Large intestine (tissue), 12 donors: ENCODE measurements at places on chromosomes 16 and 17. TPM values are rescaled to one million over a fixed set of nuclear protein-coding genes. Genes with fewer than 3 reads are reported as not detected.

Gene SLC38A8
- polyA plus RNA-seq = 0.12 TPM

Gene CMTM1
- polyA plus RNA-seq = 3.4 TPM

Gene IKZF3
- polyA plus RNA-seq = 2.4 TPM

Gene DBF4B
- 11.6 TPM for polyA plus RNA-seq

Gene EME1
- 3.5 TPM for polyA plus RNA-seq

Gene MRPL27
- polyA plus RNA-seq = 71.8 TPM

Gene ZFP3
- polyA plus RNA-seq = 9.9 TPM

Gene C17orf100
- 8.1 TPM for polyA plus RNA-seq

Gene HEXIM1
- polyA plus RNA-seq = 36.1 TPM

DNA sequence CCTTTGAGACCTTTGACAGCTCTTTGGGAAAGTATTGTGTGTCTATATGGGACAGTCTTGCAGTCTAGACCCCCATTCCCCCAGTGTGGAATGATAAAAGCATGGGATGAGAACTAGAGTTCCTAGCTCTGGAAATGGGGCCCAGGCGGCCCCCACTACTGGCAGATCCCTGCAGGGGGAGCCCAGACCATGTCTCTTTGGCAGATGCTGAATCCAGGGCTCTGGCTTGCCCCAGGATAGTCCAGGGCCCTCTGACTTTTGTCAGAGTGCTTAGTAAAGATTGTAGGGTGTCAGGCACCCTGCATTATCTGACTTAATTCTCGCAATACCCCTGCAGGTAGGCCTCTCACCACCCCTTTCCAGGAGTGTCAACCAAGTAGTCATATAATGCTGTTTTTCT, 8.3 kb downstream of the ALKBH5 start:
- H3K27me3 ChIP-seq = no peaks in the 10 kb centered on the region
- peaks cover 56% of the 10 kb centered on the region for H3K36me3 ChIP-seq
- DNase-seq = no peak
- no peak overlapping the region for H3K27ac ChIP-seq
- no peak overlapping the region for H3K4me3 ChIP-seq

DNA sequence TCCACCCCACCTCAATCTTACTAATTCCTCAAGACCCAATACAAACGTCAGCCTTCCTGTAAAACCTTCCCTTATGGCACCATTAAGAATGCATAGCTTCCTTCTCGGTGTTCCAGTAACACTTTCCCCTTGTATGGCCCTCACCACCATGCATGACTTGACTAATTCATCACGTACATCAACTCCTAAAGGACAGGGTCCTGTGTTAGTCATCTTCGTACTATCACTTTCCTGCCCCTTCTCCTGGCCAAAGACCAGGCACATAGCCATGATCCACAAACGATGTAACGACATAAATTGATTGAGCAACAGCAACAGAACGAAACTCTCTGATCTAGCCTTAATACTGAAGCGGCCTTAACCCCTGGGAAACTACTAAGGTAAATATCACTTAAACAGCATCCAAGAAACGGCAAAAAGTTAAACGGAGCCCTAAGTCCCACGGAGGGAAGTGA, 612 bp downstream of the PSMD12 start:
- peak overlapping the region; percentile 86 for H3K27ac ChIP-seq
- H3K4me3 ChIP-seq = peak overlapping the region; percentile 95
- peaks cover 8% of the 10 kb centered on the region for H3K36me3 ChIP-seq
- no peaks in the 10 kb centered on the region for H3K27me3 ChIP-seq

- H3K4me1 ChIP-seq = peaks cover 8% of the 10 kb centered on the region
- no peak for DNase-seq
- H3K36me3 ChIP-seq = peaks cover 5% of the 10 kb centered on the region
Measured at GRCh38 chr17:32523827-32524552, 37.2 kb downstream of the CDK5R1 start.

DNA sequence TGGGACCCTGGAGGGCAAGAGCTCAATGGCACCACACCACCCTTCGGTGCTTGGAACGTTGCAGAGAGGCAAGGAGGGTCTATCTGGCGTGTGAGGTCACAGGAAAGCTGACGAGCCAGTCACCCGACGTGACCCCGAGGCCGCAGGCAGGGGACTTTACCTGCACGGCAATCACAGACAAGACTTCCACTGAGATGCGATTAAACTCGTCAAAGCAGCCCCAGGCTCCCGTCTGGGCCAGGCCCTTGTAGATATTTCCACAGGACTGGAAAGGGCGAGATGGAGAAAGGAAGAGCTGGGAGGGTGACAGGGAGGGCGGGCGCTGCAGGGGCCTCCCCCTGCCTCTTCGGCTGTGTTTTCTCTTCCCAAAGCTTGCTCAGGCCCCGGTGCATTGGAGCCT, 78.3 kb downstream of the DNAH17 start:
- no peak overlapping the region for H3K4me3 ChIP-seq
- no peaks in the 10 kb centered on the region for H3K27me3 ChIP-seq
- H3K4me1 ChIP-seq = peaks cover 2% of the 10 kb centered on the region
- H3K27ac ChIP-seq = no peak overlapping the region
- H3K36me3 ChIP-seq = no peaks in the 10 kb centered on the region

DNA sequence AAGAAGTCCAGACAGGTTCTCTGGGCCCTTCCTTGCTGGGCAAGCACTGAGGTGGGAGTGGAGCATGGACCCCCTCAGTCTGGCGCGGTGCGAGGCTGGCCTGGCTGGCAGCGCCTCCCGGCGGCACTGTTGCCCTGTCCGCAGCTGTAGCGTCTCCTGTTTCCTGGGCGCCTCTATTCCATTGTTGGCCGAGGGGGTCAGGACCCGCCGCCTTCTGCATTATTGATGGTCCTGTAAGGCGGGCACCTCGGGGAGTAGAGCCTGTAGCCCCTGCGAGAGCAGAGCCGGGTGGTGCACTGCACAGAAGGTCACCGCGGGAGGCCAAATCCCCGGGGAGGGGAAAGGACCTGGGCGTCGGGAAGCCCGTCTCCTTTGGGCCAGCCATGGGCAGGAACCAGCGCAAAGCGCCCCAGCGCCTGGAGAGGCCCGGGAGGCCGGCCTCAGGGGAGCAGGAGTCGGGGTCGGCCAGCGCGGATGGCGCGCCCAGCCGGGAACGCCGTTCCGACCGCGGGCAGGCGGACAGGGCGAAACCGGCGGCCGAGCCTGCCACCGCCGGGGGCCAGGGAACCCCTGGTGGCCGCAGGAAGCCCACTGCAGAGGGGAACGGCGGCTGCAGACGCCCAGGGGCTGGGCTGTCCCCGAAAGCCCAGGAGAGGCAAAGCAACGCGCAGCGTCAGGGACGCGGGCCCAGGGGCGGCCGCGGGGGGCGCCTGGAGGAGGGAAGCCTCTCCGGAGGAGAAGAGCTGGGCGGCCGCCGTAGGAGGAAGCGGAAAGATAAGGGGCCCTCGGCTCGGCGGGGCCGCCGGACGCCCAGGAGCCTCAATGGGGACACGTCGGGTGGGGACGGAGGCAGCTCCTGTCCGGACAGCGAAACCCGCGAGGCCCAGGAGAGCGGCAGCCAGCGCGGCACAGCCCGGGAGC, at the start of gene MYO15B:
MYO15B (plus strand) TSS at position 126 of the 921 bp plus-strand sequence; CDS start at position 384, 258 bp downstream.
- H3K27ac ChIP-seq = peak within 1 kb of the TSS; percentile 81
- DNase-seq = peak; percentile 79
- peak within 1 kb of the TSS; percentile 65 for H3K4me3 ChIP-seq
- peaks cover 14% of the 10 kb centered on the region for H3K4me1 ChIP-seq

DNA sequence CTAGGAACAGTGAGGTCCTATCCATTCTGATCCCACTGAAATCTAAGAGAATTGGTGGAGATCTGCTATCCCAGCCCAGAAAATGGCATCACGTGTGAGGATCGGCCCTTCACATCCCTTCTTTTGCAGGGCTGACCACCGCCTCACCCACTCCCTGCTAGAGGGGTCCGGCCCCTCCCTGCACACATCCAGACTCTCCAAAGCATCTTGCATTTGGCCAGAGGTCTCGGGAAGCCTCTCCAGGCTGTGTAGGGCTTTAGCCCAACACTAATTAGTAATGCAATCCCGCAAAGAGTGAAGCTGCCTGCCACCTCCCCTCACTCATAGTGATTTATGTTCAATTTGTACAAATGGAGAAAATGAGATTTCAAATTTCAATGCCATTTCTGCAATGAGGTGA, 434.4 kb upstream of the ZFHX3 start:
- H3K27ac ChIP-seq = no peak overlapping the region
- peaks cover 22% of the 10 kb centered on the region for H3K27me3 ChIP-seq
- DNase-seq = no peak
- no peaks in the 10 kb centered on the region for H3K36me3 ChIP-seq
- H3K4me1 ChIP-seq = no peaks in the 10 kb centered on the region

DNA sequence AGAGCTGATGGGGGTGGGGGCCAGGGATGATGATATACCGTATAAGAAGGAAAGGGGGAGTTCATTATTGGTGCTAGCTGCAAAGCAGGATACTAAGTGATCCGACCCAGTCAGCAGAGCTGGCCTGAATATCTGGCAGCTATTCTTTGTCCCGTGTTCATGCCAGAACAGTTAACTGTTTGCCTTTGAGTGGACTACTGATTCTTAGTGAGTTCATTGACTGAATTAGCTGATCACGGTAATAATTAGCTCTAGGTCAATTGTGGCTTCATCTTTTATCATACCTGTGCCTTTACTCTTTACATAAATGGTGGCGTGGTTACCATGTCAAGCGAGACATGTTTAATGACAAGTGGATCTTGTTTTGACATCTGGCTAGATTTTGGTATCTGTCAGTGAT, 5.3 kb downstream of the KPNB1 start:
- H3K27me3 ChIP-seq = no peaks in the 10 kb centered on the region
- DNase-seq = no peak
- H3K36me3 ChIP-seq = peaks cover 69% of the 10 kb centered on the region

DNA sequence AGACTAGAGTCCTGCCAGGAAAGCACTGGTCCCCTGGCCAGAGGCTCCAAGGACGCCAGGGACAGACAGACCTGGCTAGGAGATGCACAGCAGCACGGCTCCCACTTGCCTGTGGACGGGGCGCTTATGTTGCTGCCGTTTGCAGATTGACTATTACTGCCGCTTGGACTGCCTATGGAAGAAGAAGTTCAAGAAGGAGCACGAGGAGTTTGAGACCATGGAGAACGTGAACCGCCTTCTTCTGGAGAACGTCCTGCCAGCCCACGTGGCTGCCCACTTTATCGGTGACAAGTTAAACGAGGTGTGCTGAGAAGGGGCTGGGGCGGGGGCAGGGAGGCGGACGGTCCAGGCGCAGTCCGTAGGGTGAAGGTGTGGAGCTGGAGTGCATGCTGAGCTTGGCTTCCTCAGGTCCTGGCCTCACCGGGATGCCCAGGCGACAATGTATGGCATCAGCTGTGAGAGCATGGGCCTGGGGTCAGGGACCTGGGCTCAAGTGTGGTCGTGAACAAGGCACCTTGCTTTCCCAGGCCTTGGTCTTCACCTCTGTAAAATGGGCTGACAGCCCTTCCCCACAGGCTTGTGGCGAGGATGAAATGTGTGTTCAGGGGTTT, 45.6 kb downstream of the ADCY7 start:
- H3K36me3 ChIP-seq = peaks cover 41% of the 10 kb centered on the region
- no peak for DNase-seq
- no peaks in the 10 kb centered on the region for H3K4me1 ChIP-seq
- H3K27me3 ChIP-seq = no peaks in the 10 kb centered on the region
- H3K27ac ChIP-seq = no peak overlapping the region

DNA sequence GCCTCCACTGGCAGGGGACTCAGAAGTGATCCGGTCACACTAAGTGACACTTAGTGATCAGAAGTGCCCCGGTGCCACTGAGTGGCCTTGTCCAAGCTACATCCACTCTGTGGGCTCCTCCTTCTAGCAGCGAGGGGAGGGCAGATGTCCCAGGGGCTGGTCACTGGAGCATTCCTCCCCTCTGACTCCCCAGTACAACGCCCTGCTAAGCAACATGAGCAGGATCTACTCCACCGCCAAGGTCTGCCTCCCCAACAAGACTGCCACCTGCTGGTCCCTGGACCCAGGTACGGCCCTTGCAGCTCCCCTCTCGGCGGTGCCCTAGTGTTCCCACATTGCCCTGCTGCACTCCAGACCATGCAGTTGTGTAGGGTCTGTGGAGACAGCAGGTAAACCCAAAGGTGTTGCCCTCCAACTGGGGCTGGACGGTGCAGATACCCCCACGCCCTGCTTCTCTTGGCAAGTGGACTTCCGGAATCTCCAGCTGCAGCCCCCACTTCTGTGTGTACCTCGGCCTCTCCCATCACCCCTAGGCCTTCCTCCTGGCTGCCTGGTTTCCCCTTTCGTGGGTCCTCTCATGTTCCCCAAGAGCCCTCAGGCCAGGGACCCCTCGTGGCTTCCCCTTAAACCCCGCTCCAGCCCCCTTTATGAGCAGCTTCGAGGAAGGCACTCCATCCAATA, 2.1 kb downstream of the ACE start:
- H3K27me3 ChIP-seq = peaks cover 13% of the 10 kb centered on the region
- peak; percentile 92 for DNase-seq
- H3K4me1 ChIP-seq = peaks cover 47% of the 10 kb centered on the region

DNA sequence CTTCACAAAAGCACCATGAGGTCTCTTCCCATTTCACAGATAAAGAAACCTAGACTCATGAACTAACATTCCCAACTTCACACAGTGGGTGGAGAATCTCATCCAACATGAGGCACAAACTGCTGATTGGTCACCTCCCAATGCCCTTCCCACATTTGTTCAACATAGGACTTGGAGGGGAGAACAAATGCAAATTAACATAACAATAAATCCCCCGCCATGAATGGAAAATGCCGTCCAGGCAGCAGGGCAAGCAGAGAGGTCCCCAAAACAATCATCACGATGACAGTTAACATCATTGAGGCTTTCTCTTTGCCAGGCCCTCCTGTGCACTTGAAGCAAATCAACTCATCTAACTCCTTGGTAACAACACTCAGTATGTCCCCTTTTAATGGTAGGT, 185.3 kb downstream of the TMEM132E start:
- no peaks in the 10 kb centered on the region for H3K36me3 ChIP-seq
- no peak overlapping the region for H3K4me3 ChIP-seq
- H3K4me1 ChIP-seq = no peaks in the 10 kb centered on the region

DNA sequence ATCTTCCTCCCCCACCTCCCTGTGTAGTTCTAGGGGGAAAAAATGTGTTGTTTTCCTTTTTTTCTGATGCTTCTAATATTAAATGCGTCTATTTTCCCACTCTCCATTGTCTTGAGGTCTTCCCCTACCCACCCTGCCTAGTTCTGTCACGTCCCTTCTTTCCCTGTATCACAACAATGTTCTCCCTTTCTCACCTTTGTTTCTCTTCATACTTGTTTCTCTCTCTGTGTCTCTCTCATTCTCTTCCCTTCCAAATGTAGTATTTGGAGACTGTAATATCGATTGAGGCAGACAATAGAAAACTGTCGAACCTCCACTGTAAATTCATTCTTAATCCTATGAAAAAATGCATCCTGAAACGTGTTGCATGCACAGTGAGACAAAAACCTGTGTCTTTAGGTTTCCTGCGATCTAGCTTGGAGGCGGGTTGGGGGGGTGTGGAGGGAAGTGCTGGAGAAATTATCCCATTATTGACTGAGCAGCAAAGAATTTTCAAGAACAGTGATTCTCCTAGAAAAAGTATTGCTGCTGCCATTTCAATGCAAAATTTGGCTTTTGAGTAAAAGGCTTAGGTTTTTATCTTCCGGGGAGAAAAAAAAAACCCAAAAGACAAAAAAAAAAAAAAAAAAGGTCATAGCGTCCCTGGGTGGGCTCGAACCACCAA, 1.3 kb upstream of the PSMB3 start:
- no peak for DNase-seq
- H3K4me3 ChIP-seq = peak overlapping the region; percentile 81
- H3K4me1 ChIP-seq = peaks cover 33% of the 10 kb centered on the region
- H3K27ac ChIP-seq = peak overlapping the region; percentile 85
- peaks cover 9% of the 10 kb centered on the region for H3K27me3 ChIP-seq
